MG63 (cell line): ENCODE measurements at places on chromosomes 4 and X. TPM values are rescaled to one million over a fixed set of nuclear protein-coding genes. Genes with fewer than 3 reads are reported as not detected.

Gene PABPC5
- 1.1 and 3.0 TPM in 2 replicates for total RNA-seq

Gene CYBB
- 0.20 TPM in 1 of 2 replicates, not detected in the other for total RNA-seq

Gene SLITRK4
- total RNA-seq, result 0.10 and 0.56 TPM in 2 replicates

Gene TECRL
- not detected in 2 replicates for total RNA-seq

Gene DCLK2
- 1.4 and 3.1 TPM in 2 replicates for total RNA-seq

Gene SH2D1A
- total RNA-seq, result not detected in 2 replicates

DNA sequence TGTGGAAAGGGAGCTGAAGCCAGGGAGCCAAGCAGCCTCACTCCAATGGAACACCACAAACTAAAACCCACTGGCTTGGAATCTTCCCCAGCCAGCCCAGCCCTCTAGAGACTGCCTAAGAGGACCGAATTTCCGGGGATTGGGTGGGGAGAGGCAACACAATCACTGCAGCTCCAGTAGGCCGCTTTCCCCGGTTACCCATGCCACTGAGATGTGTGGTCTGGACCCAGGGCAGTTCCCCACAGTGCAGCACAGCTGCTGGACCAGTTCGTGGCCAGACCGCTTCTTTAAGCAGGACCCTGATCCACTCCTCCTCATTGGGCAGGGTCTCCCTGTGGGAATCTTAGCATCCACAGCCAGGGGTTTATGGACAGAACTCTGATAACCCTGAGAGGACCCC lies 91.9 kb upstream of the PAGE3 start:
- no peak for DNase-seq

- no peak for DNase-seq
Measured at GRCh38 chr4:163419074-163419473, 54.5 kb downstream of the TKTL2 start.

GRCh38 chr4:109215506-109215905 lies 87.0 kb downstream of the COL25A1 start:
- no peak for DNase-seq

DNA sequence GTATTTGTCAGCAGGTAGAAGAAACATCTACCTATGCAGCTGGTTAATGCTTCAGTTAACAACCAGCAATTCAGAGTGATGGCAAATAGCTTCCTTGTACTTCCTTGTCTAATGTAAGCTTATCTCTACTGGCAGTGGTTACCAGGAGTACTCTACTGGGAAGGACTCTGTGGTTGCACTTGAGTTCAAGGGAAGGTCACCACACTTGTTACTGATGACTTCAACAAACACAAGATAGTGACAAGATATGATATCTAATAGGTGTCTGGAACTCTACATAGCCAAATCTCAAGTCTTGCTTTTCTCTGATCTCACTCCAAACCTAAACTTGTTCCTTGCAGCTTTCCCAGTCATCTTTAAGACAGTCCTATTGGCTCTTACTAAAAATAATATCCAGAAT lies 1644.9 kb upstream of the TENM3 start:
- DNase-seq, result no peak

DNA sequence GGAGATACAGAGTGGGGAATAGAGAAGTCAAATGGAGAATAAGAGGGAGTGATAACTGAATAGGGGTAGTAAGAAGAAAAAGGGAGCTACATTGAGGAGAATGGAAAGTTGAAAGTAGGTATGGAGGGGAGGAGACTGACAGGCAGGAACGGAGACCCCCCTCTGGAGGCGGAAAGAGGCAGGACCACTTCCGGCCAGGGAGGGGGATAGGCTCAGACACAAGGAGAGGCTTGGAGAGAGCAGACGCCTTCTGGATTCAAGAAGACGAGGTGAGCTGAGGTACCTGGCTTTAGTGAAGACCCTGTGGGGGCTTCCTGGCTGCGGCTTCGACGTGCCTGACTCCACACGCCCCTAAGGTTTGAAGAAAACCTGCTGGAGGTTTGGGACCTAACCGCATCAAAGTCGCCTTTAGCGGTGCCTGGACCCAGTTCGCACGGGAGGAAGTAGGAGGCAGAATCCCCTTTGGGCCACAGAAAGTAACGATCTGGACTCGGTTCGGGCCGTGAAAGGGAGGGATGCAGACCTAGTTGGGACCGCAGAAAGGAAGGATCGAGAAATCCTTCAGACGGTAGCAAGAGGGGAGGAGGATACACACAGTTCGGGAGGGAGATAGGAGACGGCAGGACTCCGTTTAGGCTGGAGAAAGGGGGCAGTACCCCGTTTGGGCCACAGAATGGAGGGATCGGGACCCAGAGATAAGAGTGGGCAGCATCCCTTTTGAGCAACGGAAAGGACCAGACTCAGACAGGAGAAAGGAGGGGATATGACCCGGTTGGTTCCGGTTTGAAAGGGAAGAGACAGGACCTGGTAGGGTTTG lies at the start of gene TRO:
TSS of gene TRO (plus strand) at position 215 of the 817 bp plus-strand sequence. CDS start 1,423 bp downstream, outside the sequence.
- peak; percentile 12 for DNase-seq

GRCh38 chr4:71978210-71978835 lies 53.5 kb upstream of the NPFFR2 start:
- no peak for DNase-seq

GRCh38 chr4:119623025-119623424 lies 5.6 kb downstream of the PDE5A start:
- DNase-seq, result no peak

DNA sequence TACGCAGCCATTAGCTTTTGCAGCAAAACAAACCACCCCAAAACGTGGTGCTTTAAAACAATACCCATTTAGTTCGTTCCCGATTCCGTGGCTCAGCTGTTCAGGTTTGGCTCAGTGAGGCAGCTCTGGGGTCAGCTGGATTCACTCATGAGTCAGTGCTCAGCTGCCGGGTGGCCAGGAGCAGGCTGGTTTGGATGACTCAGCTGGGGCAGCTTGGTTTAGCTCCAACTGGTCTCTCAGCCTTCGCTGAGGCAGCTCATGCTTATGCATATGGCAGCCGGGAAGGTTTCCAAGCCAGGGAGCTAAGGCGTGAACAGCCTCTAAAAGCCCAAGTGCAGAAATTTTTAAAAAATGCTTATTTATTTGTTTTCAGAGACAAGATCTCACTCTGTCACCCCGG lies 13.3 kb upstream of the CD99 start:
- DNase-seq, result peak; percentile 100

- no peak for DNase-seq
Measured at GRCh38 chrX:50705042-50705441, 109.0 kb downstream of the SHROOM4 start.

- DNase-seq, result no peak
Measured at GRCh38 chrX:121050781-121051180, 3.4 kb downstream of the GLUD2 start.

DNA sequence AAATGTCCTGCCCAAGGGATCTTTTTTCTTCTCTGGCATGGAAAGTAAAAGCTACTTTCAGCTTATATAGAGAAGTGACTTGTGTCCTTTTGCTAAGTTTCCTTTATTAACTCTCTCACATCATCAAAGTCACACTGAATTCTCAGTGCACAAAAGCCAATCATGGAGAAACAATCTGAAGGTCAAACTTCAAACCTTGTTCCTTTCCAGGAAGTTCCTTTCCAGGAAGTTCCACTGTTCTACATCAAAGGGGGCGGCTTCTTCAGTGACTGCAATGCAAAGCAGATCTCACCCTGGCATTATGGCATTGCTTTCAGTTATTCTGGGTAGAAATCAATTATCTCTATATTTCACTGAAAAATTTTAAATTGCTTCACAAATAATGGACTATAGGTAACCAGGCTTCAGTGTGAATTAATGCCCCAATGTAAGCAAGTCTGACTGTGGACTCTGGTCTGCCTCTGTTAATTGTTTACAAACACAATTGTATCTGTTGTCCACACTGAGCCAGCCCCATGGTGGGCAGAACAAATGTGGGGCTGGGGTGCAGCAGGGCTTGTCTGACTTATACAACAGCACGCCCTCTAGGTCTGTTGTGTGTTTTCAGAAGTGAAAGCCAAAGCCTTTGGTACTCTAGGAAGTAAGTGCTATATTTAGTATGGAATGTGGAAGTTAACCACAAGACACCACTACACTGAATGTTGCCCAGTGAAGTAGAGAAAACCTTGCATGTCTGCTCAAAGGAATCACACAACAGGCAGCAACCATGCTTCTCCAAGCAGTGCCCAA lies 98.8 kb downstream of the CDS1 start:
- no peak for DNase-seq

DNA sequence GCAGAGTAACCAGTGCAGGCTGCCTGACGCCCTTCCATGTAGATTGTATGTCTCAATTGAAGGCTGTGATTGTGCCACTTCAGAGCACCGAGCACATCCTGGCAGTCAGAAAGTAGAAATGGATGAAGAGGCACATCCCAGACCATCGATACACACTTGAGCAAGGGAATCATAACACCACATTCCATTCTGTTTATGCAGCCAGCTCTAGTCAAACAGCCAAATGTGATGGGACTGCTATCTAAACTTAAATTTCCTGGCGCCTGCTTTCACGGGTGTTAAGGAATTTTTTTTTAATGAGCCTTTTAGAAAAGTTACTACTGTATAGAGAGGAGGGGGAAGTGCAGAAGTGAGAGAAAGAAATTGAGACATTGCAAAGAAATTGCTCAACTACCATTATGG lies 84.4 kb downstream of the PPARGC1A start:
- no peak for DNase-seq

- no peak for DNase-seq
Measured at GRCh38 chr4:20086799-20087521, 164.7 kb upstream of the SLIT2 start.

DNA sequence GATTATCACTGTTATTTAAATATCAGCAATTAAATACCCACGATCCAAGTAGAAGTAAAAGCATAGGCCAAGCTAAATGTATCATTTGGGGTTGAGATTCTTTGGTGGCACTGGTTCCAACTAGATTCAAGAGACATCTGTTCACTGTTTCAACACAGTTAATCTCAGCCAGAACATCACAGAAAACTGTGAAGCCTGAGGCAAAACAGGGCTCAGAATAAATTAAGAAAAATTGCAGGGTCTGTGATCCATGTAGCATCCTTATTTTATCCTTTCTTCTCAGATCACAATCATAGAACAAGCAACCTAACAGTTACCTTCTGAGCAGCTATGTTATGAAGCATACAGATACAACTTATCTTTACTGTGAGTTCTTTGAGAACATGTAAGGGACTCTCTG lies 23.7 kb downstream of the YTHDC1 start:
- DNase-seq, result no peak

DNA sequence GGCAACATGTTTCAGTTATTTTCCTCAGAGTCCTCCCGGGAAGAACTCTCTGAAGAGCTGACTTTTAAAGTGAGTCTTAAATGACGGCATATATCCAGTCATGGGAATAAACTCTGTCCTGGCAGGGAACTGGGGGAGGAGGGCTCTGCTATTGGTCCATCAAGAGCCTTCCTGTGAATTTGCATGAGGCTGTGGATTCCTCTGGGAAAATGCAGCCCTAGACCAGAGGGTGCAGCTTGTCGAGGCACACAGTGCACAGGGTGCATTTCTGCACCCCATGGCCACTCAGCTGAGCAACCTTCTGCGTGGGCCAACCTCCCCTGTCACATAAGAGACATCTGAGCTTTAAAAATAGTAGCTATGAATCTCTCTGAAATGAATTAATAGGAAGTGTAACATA lies 360.0 kb downstream of the GALNTL6 start:
- no peak for DNase-seq

DNA sequence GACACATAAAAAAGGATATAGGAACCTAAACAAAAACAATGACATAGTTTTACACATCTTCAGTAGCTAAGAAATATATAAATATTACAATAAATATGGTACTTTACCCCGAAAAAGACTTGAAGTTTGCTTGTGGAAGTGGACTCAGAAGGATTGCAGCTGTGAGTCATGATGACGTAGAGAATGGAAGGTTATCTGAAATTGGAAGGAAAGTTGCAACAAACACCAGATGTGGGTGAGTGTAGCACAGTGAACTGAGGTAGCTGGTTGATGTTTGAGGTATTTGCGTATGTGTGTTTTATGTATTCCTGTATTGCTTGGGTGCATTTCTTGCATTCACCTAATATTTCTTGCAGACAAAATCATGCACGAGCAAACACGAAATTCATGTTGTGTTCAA lies 113.0 kb downstream of the ARX start:
- DNase-seq, result no peak

- DNase-seq, result peak; percentile 65
Measured at GRCh38 chrX:38805432-38806389, 4.5 kb downstream of the MID1IP1 start.

DNA sequence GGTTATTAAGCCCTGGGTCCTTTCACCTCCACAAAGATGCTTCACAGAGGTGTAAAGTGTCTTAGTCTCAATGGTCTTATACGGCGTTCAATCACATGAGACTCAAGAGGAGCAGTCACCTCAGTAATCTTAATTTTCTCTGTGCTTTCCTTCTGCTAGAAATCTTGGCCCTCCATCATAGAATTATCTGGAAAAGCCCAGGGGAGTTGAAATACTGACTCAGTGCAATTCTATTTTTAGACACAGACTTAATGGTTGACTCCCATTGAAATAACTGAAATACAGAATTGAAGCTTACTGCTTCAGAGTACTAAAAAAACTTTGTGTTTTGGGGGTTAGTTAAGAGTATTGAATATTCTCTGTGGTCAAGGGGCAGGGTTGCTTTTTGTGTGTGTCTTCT lies 94.5 kb upstream of the IL15 start:
- no peak for DNase-seq

GRCh38 chrX:255923-256331 lies 25.3 kb upstream of the PLCXD1 start:
- DNase-seq, result no peak

DNA sequence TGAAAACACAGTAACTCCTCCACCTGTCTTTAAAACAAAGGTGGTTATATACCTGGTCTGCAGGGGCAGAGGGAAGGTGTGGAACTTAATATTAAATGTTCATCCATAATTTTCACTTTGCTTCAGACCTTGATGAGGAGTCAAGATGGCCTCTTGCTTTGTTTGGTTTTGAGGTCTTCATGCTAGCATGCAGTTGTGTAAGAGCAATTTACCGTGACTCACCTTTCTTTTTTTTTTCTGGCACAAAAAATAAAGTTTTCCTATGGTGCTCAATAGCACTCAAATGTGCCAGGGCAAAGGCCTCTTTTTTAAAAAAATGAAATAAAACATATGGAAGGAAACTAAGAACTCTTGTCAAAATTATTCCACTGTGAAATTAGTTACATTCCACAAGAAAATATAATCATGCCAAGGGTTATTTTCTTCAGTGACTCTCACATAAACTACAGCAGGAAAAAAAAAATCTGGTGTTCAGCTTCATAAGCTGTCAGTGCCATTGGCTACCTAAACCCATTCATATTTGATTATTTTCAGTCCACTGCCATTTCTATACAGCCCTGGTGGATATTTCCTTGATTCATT lies 128.2 kb downstream of the SLC7A11 start:
- DNase-seq, result no peak

DNA sequence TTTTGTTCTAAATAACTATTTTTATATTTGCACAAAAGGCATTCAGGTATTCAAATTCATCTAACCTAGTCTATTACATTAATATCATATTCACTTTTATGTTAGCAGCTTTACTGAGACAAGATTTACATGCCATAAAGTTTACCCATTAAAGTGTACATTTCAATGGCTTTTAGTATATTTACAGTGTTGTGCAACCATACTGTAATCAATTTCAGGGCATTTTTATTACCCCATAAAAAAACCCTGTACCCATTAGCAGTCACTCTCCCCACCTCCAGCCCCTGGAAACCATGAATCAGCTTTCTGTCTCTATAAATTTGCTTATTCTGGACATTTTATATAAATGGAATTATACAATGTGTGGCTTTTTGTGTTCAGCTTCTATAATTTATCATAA lies 95.9 kb upstream of the IL1RAPL1 start:
- DNase-seq, result no peak
